ENCODE measurements at places on chromosomes 12 and 14.

- H3K4me1 ChIP-seq, result peaks cover 12% of the 10 kb centered on the region
- DNase-seq, result peak; percentile 16
- H3K4me3 ChIP-seq, result no peak overlapping the region
Measured at GRCh38 chr14:32724867-32725471, 213.7 kb upstream of the NPAS3 start.

DNA sequence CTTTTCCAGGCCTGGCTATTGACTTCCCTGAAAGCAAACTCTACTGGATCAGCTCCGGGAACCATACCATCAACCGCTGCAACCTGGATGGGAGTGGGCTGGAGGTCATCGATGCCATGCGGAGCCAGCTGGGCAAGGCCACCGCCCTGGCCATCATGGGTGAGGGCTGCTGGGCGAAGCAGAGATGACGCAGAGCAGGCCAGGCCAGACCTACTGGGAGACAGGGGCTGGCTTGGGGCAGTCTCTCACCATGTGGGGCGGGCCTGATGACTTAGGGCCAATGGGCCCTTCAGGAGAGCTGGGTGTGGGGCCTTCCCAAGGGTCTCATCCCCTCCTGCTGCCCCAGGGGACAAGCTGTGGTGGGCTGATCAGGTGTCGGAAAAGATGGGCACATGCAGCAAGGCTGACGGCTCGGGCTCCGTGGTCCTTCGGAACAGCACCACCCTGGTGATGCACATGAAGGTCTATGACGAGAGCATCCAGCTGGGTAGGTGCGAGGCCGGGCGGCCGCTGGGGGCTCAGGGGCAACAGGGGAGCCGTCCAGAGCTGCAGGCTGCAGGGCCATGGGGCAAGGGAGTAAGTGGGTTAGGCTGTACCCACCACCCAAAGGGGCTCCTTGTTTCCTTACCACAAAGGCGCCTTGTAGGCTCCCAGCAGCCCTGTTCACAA is 33.0 kb upstream of the LRP1-AS start:
- DNase-seq, result no peak
- H3K36me3 ChIP-seq, result peaks cover 57% of the 10 kb centered on the region
- no peaks in the 10 kb centered on the region for H3K4me1 ChIP-seq
- H3K4me3 ChIP-seq, result no peak overlapping the region
- H3K27ac ChIP-seq, result no peak overlapping the region
- H3K27me3 ChIP-seq, result no peaks in the 10 kb centered on the region

DNA sequence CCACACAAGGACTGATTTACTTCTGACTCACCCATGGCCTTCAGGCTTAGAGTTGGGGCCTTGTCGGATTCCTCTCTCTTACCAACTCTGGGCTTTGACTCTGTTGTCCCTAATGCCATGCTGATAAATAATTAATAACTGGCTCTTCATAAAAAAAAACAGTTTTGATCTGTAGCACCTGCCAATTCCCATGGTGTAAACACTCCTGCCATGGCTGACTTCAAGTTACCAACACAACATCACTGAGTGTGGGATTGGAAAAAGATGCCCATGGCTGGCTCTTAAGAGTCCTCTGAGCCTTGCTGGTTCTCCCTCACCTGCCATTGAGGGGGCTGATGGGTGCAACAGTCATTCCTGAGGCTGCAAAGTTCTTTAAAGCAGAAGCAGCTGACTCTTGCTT is 104.8 kb downstream of the KIF26A start:
- no peak overlapping the region for H3K27ac ChIP-seq
- H3K4me1 ChIP-seq, result peaks cover 17% of the 10 kb centered on the region
- DNase-seq, result no peak
- H3K36me3 ChIP-seq, result no peaks in the 10 kb centered on the region
- no peaks in the 10 kb centered on the region for H3K27me3 ChIP-seq

DNA sequence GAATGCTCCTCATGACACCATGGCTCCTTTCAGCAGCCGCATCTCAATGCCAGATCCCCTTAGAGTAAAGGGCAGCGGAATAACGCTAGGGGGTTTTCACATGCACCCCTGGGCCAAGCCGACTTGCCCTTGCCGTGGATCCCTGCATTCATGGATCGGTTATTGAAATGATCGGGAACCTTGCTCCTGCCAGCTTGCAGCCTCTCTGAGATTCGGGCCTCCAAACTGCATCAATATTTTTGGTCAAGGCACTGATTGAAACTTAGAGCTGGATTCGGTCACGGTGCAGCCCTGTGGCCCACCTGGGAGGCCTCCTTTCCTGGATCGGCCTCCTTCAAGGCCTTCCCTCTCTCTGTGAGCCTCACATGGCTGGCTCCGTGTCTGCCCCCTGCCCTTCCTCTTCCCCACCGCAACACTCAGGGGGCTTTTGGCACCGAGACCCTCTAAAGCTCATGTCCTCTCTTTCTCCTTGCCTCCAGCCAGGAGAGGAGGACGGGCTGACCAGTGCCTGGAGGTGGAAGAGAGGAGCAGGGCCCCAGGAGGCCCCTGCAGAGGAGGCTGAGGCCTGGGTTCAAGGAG is 1.8 kb downstream of the PTPN6 start:
- no peaks in the 10 kb centered on the region for H3K4me1 ChIP-seq
- no peak for DNase-seq
- H3K27me3 ChIP-seq, result no peaks in the 10 kb centered on the region
- peak overlapping the region; percentile 40 for H3K4me3 ChIP-seq
- peaks cover 17% of the 10 kb centered on the region for H3K36me3 ChIP-seq

- no peak overlapping the region for H3K27ac ChIP-seq
- no peaks in the 10 kb centered on the region for H3K27me3 ChIP-seq
- H3K4me1 ChIP-seq, result no peaks in the 10 kb centered on the region
- no peak for DNase-seq
- no peak overlapping the region for H3K4me3 ChIP-seq
Measured at GRCh38 chr12:125038976-125039625, 26.1 kb upstream of the AACS start.

GRCh38 chr12:130765186-130765659 is 49.1 kb upstream of the RIMBP2 start:
- H3K27ac ChIP-seq, result no peak overlapping the region
- no peaks in the 10 kb centered on the region for H3K27me3 ChIP-seq
- H3K36me3 ChIP-seq, result no peaks in the 10 kb centered on the region
- H3K4me3 ChIP-seq, result no peak overlapping the region

DNA sequence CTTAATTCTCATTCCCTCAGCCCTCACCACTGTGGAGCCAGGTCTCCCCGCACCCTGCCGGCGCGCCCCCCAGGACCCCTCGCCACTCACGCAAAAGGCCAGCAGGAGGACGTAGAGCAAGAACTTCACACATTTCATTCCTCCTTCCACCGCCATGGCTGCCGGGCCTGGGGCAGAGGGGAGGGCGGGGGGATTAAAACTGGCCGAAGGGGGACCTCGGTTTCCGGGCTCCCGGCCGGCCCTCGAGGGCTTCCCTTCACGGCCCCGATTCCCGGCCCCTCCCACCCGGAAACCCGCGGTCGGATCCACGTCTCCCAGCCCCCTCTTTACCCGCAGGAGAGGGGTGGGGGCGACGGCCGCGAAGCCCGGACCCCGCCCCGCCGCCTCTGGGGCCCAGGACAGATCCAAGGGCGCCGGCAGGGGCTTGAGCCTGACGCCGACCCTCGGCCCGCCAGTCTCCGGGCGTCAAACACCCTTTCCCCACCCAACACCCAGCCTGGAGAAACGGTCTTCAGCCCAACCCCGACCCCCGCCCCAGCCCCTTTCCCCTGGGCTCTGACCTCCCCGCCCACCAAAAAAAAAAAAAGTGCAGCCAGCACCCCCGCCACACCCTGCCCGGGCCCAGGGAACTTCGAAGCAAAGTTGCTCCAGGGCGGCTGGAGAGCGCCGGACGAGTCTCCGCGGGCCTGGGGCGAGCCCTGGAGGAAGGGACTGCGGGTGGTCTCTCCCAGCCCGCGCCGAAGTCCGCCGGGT is 447 bp downstream of the CD63 start:
- peak overlapping the region; percentile 42 for H3K4me3 ChIP-seq
- peaks cover 28% of the 10 kb centered on the region for H3K4me1 ChIP-seq
- DNase-seq, result peak; percentile 87
- H3K36me3 ChIP-seq, result peaks cover 27% of the 10 kb centered on the region
- H3K27me3 ChIP-seq, result no peaks in the 10 kb centered on the region

- no peak overlapping the region for H3K4me3 ChIP-seq
- H3K27me3 ChIP-seq, result no peaks in the 10 kb centered on the region
- no peaks in the 10 kb centered on the region for H3K36me3 ChIP-seq
- H3K4me1 ChIP-seq, result peaks cover under 1% of the 10 kb centered on the region
- DNase-seq, result no peak
Measured at GRCh38 chr14:21032326-21033132, 2.1 kb downstream of the RNASE13 start.

DNA sequence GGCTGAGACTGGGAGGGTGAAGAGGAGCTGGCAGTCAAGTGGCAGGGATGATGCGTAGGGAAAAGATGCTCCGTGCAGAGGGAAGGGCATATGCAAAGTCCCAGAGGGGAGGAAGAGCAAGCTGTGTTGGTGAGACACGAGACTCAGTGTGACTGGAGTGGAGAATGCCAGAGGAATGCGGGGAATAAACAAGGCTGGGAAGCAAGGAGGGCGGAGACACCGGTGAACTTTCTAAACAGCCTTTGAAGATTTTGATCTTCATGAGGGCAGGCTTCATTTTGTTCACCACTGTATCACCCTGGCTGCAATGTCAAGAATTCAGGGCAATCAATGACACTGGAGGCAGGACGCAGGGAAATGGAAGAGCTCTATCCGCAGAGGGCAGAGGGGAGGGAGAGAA is 535.8 kb downstream of the FUT8 start:
- H3K4me3 ChIP-seq, result no peak overlapping the region
- H3K27me3 ChIP-seq, result no peaks in the 10 kb centered on the region
- DNase-seq, result no peak
- H3K27ac ChIP-seq, result no peak overlapping the region
- no peaks in the 10 kb centered on the region for H3K4me1 ChIP-seq
- H3K36me3 ChIP-seq, result no peaks in the 10 kb centered on the region

GRCh38 chr12:9120487-9121184 is 4.9 kb upstream of the A2M start:
- H3K4me3 ChIP-seq, result no peak overlapping the region
- H3K4me1 ChIP-seq, result peaks cover 10% of the 10 kb centered on the region
- DNase-seq, result no peak

DNA sequence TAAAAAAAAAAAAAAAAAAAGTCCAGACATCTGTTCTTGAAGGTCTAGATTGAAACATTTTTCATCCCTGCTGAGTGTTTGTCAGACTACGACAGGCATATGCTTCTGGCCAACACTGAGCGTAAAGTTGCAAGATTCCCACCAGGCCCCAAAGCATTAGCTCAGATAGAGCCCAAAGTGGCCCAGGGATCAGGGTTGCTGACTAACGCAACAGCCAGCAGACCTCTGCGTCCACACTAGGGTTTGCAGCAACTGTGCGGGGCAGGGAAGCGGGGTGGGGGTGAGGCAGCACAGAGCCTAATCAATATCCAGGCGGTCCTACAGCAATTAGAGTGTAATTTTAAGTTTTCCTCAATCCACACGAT is 55.7 kb downstream of the SSH1 start:
- no peak overlapping the region for H3K4me3 ChIP-seq
- no peaks in the 10 kb centered on the region for H3K4me1 ChIP-seq
- peak; percentile 18 for DNase-seq
- no peaks in the 10 kb centered on the region for H3K27me3 ChIP-seq
- peaks cover 64% of the 10 kb centered on the region for H3K36me3 ChIP-seq
- H3K27ac ChIP-seq, result peak overlapping the region; percentile 87

DNA sequence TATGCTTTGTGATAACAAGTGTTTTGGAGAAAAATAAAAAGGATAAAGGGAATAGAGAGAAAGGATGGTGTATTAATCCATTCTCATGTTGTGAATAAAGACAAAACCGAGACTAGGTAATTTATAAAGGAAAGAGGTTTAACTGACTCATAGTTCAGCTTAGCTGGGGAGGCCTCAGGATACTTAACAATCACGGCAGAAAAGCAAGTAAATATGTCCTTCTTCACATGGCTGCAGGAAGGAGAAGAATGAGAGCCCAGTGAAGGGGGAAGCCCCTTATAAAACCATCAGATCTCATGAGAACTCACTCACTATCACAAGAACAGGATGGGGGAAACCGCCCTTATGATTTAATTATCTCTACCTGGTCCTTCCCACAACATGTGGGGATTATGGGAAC is 18.1 kb upstream of the C12orf42 start:
- no peaks in the 10 kb centered on the region for H3K36me3 ChIP-seq
- no peaks in the 10 kb centered on the region for H3K4me1 ChIP-seq
- H3K4me3 ChIP-seq, result no peak overlapping the region
- no peak for DNase-seq

GRCh38 chr12:115648463-115648862 is 629.0 kb downstream of the MED13L start:
- no peaks in the 10 kb centered on the region for H3K27me3 ChIP-seq
- DNase-seq, result no peak
- H3K4me1 ChIP-seq, result no peaks in the 10 kb centered on the region
- H3K36me3 ChIP-seq, result no peaks in the 10 kb centered on the region
- no peak overlapping the region for H3K27ac ChIP-seq
- H3K4me3 ChIP-seq, result no peak overlapping the region

- peak; percentile 64 for DNase-seq
- no peaks in the 10 kb centered on the region for H3K36me3 ChIP-seq
- H3K27ac ChIP-seq, result no peak overlapping the region
Measured at GRCh38 chr14:71400871-71401321, 493.6 kb downstream of the PCNX1 start.

GRCh38 chr12:10716704-10717315 is 6.3 kb downstream of the YBX3 start:
- H3K4me3 ChIP-seq, result no peak overlapping the region
- no peak overlapping the region for H3K27ac ChIP-seq
- peaks cover 11% of the 10 kb centered on the region for H3K4me1 ChIP-seq
- peak; percentile 20 for DNase-seq
- H3K27me3 ChIP-seq, result no peaks in the 10 kb centered on the region
- peaks cover 7% of the 10 kb centered on the region for H3K36me3 ChIP-seq

DNA sequence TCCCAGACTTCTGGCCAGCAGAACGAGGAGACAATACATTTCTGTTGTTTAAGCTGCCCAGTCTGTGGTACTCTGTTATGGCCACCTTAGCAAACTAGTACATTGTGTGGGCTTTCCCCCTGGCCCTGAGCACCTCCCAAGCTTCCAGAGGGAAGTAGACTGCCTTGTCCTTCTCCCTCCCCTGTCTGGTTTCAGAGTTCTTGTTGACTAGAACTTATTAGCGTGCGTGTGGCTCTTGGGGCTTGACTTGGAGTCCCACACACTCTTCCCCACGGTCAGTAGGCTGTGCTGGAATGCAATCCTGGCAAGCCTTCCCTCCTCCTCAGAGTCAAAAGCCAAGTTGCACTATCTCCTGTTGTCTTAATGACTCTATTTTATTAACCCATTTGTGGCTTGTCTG is 27.7 kb downstream of the FBLN5 start:
- no peaks in the 10 kb centered on the region for H3K27me3 ChIP-seq
- peaks cover 2% of the 10 kb centered on the region for H3K36me3 ChIP-seq
- peaks cover 7% of the 10 kb centered on the region for H3K4me1 ChIP-seq
- H3K27ac ChIP-seq, result no peak overlapping the region
- peak; percentile 57 for DNase-seq

DNA sequence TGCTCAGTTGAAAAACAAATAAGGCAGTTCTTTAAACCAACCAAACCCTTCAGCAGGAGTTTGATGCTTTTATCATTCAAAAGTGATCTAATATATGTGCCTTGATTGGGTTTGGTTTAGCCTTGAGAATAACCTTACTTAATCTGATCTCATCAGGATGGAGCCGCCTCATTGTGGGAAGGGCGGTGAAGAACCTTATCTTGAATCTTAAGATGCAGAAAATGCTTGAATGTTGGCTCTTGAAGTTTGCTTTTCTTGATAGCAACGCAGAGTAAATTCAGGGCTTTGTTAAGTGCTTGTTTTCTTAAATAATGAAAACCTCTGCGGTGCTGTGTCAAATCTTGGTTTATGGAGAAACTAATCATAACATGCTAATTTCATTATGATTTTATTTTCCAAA is 138.2 kb downstream of the MON2 start:
- no peak overlapping the region for H3K27ac ChIP-seq
- no peaks in the 10 kb centered on the region for H3K36me3 ChIP-seq
- H3K4me1 ChIP-seq, result peaks cover 21% of the 10 kb centered on the region
- H3K27me3 ChIP-seq, result no peaks in the 10 kb centered on the region
- no peak for DNase-seq
